ENCODE measurements at places on chromosomes 3 and 15. TPM values are rescaled to one million over a fixed set of nuclear protein-coding genes. Genes with fewer than 3 reads are reported as not detected.

The KLHL6 gene
- total RNA-seq: 2.5 TPM

The MME gene
- total RNA-seq: 19.2 TPM

The RBP2 gene
- total RNA-seq: not detected

The CHL1 gene
- 78.5 TPM for total RNA-seq

The CCDC50 gene
- 97.6 TPM for total RNA-seq

The CACNA2D3 gene
- total RNA-seq: 4.9 TPM

The FXR1 gene
- 290 TPM for total RNA-seq

The SUSD5 gene
- 3.9 TPM for total RNA-seq

The SLC12A1 gene
- total RNA-seq: 2.1 TPM

The SCN11A gene
- 1.4 TPM for total RNA-seq
